ENCODE measurements at places on chromosomes 1 and 21.
A peak's percentile ranks its signal among the peaks of the same experiment; 100 is the strongest.

- no peak for DNase-seq
Observed at GRCh38 chr1:201941420-201942128, 4.8 kb downstream of the LMOD1 start.

DNA sequence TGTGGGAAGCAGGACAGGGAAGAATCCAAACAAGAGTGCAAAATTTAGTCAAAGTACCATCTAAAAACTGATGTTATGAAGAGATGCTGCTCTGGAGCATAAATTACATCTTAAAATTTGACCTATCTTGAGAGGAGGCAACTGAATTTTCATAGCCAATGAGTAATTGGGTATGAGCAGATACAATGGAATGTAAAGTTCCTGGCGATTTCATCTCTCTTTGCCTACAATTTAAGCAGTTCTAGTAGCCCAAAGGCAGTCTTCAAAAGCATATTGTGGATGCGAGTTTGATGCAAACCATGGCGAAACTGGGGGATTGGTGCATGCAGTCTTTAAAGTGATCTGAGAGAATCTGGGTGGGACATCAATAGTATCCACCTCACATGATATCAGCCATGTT is 1265.9 kb downstream of the BRINP3 start:
- DNase-seq = no peak

DNA sequence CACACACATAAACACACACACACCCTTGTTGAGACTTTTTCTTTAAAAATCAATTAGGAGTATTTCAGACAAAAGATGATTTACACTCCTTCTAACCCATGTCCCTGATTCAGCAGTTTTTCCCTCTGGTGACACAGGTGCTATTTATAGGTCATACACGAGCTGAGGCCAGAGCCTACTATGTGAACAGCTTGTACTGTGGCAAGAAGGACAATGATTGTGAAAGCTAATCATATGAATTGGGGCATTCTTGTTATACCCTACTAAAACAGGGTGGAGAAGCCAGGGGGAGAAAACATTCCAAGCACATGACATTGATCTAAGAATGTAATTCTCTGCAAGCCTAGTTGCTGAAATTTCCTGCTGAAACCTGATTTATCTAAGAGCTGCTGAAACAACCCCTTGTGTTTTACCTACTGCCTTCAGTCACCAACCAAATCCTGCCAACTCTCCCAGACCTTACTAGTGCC is 60.3 kb downstream of the XCL1 start:
- DNase-seq = no peak

DNA sequence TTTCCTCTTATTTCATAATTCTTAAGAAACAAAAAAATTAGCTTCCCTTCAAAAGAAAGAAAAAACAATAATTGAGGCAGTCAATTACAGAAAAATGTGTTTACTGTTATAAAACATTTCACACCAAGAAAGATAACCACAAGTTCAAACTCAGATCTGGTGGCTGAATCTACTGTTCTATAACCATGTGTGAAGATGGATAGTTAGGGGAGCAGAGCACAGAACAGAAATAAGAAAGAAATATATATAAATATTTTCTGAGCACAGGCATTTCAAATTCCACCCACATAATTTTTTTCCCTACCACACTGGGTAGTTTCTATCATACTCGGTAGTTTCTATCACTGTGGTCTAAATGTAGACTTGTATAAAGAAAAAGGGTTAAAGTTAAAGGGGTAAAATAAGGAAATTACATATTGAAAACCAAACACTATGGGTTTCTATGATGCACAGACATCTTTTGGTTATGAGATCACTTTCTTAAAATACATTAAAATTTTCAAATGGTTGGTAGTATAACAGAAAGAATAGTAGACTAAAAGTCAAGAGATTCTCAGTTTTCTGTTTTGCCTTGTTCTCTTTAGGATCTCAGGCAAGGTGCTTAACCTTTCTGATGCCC is 10.8 kb downstream of the LYST start:
- no peak for DNase-seq

- no peak for DNase-seq
Observed at GRCh38 chr1:201059871-201060555, 36.5 kb upstream of the KIF21B start.

DNA sequence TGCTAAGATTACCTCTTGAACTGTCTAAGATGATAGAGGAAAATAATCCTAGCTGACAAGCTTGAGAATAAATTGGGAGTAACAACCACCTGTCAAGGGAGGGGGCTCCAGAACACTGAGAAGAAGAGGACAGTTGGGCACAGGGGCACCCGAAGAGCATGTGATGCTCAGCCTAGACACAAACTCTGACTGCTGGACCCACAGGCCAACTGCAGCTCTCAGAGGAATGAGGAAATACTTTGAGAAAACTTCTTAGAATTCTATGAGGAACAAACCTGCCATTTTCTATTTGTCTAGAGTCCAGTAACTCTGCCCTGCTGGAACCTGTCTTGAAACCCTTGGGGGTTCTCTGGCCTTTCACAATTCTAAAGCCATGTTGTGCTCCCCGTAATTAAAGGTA is 124.1 kb upstream of the KCNK2 start:
- no peak for DNase-seq

GRCh38 chr1:172448995-172449584 is 5.2 kb upstream of the PIGC start:
- no peak for DNase-seq

GRCh38 chr1:78088486-78088885 is 42.7 kb downstream of the GIPC2 start:
- DNase-seq = no peak

- DNase-seq = no peak
Observed at GRCh38 chr1:104592926-104593325, 843.2 kb downstream of the AMY1C start.

DNA sequence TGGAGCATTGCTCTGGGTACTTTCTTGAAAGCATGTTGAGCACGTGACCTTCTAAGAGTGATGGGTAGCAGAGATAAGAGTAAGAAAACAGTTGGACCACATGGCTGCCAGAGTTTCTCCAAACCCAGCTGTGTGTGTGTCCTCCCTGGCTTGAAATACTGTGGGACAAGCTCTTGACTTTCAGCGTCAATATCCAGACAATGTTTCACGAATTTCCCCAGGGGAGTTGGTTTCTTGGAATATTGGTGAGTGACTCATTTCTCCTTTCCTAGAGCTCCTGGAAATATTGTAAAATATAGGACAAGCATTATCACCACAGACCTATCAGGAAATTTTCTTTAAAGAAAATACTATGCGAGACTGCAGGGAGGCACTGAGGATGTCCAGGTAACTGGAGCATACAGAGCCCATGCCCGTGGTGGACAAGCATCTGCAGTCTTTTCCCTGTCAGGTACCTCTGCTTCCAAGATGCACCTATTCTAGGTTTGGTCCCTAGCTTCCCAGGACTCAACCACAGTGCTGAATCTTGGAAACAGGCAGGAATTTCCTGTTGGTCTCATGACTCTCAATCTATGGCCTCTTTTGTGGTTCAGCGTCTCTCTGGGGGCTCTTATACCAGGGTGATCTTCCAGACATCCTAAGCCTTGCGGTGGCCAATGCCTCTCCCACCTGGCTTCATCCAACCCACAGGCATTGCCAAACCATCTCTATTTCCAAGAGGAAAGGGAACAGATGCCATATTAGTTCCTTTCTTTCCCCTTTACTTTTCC is 67.4 kb downstream of the KCNJ6 start:
- no peak for DNase-seq

GRCh38 chr1:112628516-112628915 is 8.9 kb downstream of the CAPZA1 start:
- DNase-seq = no peak

GRCh38 chr1:201346337-201346939 is 31.0 kb downstream of the TNNT2 start:
- no peak for DNase-seq

DNA sequence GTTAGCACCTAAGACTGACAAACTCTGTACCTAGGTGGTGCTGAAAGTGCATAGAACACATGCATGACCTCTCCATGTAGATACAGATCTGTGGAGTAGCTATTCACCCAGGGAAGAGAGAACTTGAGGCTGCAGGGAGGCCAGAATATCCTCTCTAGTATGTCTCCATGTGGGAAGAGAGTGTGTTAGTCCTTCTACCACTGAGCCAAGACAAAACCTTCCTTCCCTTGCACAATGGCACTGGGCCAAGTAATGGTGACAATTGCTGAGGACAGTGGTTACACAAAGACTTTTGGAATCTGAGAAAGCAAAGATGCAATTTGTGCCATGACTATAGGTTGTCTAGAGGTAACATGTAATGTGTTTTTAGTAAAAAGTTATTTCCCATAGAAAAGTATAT is 52.3 kb downstream of the C1orf198 start:
- DNase-seq = no peak

DNA sequence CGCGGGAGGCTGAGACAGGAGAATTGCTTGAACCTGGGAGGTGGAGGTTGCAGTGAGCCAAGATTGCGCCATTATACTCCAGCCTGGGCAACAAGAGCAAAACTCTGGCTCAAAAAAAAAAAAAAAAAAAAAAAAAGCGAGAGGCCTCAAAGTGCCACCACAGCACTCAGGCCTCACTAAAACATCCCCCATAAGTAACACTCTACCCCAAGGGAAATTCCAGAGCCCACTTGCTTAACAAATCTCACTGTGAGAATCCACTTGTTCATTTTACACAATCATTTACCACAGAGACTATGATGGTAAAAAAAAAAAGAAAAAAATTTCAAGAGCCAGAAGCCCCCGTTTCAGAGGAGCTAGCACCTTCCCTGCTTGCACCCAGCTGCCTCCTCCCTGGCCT is 26.3 kb upstream of the EXOSC10 start:
- no peak for DNase-seq

- no peak for DNase-seq
Observed at GRCh38 chr1:229334716-229335115, 8.1 kb downstream of the CCSAP start.

- DNase-seq = no peak
Observed at GRCh38 chr1:55131801-55132200, 83.4 kb downstream of the USP24 start.

GRCh38 chr1:230821346-230821745 is 47.0 kb downstream of the C1orf198 start:
- DNase-seq = no peak

DNA sequence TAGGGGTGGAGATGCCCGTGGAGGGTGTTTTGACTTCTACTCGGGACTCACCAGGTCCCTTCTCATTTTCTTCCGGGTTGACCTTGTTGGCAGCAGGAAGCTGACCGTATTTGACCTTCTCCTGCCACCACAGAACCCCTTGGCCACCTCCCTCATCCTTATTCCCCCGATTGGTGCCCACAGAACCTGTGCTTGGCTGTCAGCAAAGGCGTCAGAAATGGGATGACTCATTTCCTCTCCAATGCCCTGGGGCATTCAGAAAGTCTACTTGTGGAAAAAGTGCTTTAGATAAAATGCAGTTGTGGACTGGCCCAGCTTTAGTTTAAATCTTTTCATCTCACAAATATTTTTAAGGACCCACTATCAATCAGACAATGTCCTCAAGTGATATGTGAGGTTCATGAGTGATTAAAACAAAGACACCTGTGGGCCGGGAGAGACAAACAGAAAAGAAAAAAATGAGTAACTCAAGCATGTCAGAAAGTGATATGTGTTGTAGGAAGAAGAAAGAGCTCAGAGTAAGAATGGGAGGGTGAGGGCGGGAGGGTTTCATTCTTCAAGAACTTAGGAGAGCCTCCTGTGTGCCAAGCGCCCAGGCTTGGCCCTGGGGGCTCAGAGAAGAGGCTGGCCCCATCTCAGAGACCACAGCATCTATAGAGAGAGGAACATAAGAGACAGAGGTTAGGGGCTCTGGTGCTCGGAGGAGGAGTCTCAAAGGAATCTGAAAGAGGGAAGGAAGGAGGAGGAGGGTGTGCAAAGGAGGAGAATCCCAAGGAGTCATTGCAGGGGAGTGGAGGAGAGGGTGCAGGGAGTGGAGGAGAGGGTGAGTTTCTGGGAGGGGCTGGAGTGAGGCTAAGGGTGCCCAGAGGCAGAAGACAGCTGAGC is 221.6 kb upstream of the VAMP3 start:
- DNase-seq = peak; percentile 18

DNA sequence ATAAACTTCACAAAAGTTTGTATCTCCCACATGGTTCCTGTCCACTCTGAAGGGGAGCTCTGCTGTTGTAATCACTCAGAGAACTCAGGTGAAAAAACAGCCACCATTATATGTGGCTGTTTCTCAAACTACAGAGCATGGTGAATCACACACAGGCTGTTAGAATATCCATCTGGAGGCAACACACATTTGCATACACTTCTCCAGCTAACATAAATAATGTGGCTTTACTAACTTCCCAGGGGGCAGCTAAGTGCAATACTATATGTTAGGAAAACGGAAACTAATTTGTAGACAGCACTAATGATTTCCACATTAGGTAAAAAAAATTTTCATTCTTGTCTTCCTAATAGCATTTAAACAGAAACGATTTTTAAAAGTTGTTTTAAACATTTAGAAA is 49.3 kb downstream of the PTGFR start:
- no peak for DNase-seq

GRCh38 chr1:3215198-3216014 is 146.4 kb downstream of the PRDM16 start:
- DNase-seq = no peak

DNA sequence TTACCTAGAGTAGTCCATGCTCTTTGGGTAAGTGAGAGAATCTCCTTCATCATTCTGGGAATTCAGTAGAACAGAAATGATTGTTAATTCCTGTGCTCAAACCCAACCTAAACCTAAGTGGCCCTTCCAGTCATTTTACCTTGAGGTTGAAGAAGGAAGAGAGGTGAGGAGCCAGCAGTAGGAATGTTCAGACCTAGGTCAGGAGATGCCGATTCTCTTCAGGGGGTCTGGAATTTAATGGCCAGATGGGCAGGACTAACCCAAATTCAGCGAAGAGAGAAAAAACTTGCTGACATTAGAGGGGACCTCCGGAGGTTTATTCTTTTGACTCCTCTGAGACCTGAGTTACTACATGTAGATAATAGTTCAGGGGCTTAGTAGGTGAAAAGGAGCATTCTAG is 16.5 kb upstream of the OR2B11 start:
- DNase-seq = no peak

DNA sequence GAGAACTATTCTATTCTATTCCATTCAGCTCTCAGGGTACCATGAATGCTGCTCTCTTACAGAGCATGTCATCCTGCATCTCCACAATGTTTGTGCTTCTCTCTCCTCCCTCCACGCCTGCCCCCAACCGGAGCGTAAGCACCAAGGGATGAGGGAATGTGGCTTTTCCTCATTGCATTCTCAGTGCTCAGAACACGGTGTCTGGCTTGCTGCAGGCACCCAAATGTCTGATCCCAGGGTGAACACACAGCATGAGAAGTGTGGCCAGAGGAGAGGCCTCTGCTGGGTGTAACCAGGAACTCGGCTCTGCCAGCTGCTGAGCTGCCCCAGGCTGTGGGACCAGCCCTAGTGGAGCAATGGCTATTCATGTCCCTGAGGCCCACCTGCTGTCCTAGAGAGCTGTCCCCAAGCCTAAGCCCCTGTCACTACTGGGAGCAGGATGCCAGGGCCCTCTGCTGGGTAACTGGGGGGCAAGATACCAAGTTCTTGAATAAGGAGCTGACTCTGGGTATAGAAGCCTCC is 38.3 kb downstream of the OLFML2B start:
- no peak for DNase-seq

- DNase-seq = no peak
Observed at GRCh38 chr1:169858467-169858866, 35.2 kb downstream of the SCYL3 start.
